ENCODE measurements at places on chromosomes 6 and 20.
A peak's percentile ranks its signal among the peaks of the same experiment; 100 is the strongest.

- no peak for DNase-seq
Observed at GRCh38 chr6:2582268-2582667, 168.5 kb downstream of the MYLK4 start.

GRCh38 chr6:69812746-69813427 is 16.1 kb upstream of the LMBRD1 start:
- no peak for DNase-seq

- DNase-seq, result no peak
Observed at GRCh38 chr6:158655569-158656450, 6.0 kb downstream of the SYTL3 start.

- no peak for DNase-seq
Observed at GRCh38 chr6:108671790-108672189, 111.1 kb downstream of the FOXO3 start.

DNA sequence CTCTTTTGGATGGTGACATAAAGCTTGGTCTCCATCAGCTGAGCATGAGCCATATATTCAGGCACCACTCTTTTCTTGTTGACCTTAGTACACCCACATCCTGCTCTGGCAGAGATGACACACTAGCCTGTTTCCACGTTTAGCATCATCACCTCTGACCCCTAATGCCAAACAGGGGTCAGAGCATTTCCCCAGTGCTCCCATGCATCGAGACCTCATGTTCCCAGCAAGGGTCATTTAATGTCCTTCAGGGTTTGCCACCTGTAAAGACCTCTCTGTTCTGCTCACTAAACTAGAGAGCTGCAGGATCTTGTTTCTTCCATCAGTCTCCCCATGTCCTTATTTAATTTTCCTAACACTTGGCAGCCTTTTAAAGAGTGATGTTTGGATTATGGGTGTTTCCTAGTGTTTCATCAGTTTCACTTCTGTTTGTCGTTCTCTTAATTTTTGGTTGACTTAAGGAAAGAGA is 97.5 kb downstream of the AIG1 start:
- no peak for DNase-seq

- no peak for DNase-seq
Observed at GRCh38 chr6:143750877-143751276, 73.1 kb downstream of the PHACTR2 start.

- no peak for DNase-seq
Observed at GRCh38 chr6:150119173-150119572, 23.7 kb upstream of the PPP1R14C start.

GRCh38 chr6:130681028-130681427 is 146.2 kb upstream of the SMLR1 start:
- no peak for DNase-seq

- DNase-seq, result no peak
Observed at GRCh38 chr6:112575309-112575834, 228.2 kb downstream of the RFPL4B start.

DNA sequence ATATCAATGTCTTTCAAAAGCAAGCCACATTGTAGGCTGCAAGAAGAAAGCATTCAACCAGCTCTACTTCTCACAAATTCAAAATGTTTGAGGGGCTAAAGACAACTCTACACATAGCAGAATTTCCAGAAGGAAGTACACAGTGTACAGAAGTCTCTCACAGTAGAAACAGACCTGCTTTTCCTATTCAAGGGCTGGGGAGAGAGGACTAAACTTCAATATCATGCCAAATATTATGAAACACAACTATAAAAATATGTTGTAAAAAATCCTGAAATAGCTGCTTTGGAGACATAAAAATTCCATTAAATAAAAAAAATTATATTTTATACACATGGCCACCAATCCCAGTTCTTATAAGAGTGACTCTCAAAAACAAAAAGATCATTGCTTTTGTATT is 70.8 kb upstream of the IPCEF1 start:
- DNase-seq, result no peak

GRCh38 chr20:43323592-43323991 is 133.9 kb upstream of the PTPRT start:
- no peak for DNase-seq

- peak; percentile 33 for DNase-seq
Observed at GRCh38 chr6:31737991-31738979, 1.5 kb upstream of the MSH5 start.

DNA sequence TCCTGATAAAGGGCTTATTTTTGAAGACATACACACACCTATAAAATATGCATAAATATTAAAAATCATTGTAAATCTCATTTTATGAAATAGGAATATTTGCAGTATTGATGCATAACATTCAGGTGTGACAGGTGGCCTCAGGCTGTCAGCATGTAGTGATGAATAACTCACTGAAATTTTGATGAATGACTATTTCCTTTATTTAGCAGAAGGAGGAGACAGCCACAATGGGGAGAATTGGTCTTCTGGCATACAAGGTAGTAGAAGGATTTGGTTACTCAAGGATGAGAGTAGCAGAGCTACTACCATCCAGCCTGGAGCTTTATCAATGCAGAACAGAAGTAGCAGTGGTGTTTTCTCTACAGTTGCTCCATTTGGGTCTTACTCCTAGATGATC is 47.2 kb downstream of the RGS17 start:
- no peak for DNase-seq

DNA sequence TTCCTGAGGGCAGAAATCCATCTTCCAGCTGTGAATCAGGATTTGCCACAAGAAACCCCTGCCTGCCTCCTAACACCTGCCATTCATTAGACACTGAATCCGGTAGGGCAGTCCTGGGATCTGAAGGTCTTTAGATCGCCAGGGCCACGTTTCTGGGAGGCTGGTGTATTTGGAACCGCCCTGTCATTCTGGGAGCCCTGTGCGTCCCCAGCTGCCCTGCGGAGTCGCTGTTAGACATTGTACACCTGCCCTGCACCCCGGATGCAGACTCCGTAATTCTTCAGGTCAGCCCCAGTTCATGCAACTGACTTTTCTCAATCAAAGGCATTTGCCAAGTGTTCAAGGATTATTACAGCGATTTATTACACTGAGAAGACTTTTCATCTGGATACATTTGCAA is 193.2 kb downstream of the TBC1D7 start:
- no peak for DNase-seq

DNA sequence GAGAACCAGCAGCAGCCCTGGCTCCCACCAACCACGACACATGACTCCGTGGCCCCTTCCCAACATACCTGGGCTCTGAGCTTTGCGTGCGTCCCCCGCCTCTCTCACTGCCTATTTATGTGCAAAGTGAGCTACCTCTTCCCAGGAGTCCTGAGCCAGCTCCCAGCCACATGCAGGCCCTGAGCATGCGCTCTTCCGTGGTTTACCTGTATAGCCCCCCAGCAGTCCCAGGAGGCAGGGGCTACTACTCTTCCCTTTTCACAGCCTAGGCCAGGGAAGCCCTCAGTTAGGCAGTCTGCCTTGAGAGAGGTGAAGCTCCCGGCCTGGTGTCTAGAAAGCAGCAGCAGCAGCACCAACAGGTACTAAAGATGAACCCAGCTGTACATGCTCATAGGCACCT is 114.8 kb upstream of the CDYL start:
- DNase-seq, result no peak

- DNase-seq, result no peak
Observed at GRCh38 chr20:1263853-1264252, 2.2 kb upstream of the SNPH start.

- no peak for DNase-seq
Observed at GRCh38 chr6:49775043-49775442, 12.0 kb downstream of the PGK2 start.

DNA sequence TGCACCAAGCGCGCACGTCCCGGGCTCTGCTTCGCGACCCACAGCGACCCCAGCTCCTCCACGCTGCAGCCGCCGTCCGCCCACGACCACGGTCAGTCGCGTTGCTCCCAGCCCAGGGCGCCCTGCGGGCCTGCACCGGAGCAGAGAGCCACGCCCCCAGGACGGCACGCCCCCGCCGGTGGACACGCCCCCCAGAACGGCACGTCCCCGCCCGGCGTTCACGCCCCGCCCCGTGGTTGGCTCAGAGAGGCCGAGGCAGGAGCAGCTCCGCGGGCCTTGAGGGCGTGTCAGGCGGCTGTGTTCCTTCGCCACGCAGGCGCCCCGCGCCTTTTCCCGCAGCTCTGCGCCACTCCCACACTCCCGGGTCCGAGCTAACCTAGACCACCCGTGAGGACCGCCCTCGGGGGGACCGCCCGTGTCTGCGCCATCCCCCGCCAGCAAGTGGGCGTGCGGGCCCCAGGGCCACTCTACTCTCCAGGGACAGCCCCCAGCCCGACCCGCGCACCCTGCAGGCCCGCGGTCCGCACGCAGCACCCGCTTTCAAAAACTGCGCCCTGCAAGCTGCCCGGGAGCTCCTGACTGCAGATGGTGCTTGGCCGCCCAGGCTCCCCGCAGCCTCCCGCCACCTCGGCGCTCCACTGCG is at the start of gene RNASET2:
TSS of gene RNASET2 (minus strand) at position 107 of the 643 bp plus-strand sequence. CDS start 368 bp downstream, outside the sequence.
- peak; percentile 67 for DNase-seq

DNA sequence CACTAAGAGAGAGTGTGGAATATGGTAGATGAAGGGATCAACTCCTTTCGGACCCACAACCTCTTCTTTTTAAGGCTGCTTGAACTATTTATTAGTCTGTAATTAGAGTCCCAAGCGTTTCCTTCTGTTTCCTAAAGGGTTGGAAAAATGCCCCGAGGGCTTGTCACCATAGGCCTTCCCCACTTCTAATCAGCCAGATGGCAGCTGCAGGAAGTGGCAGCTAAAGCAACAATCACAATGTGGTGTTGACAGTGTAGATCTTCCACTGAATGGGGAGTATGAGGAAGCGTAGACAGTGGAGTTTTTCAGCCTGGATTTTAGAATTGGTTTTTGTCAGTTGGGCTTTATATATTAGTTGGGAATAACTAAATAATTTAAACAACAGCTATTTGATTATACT is 40.6 kb downstream of the SLC35D3 start:
- DNase-seq, result peak; percentile 91

DNA sequence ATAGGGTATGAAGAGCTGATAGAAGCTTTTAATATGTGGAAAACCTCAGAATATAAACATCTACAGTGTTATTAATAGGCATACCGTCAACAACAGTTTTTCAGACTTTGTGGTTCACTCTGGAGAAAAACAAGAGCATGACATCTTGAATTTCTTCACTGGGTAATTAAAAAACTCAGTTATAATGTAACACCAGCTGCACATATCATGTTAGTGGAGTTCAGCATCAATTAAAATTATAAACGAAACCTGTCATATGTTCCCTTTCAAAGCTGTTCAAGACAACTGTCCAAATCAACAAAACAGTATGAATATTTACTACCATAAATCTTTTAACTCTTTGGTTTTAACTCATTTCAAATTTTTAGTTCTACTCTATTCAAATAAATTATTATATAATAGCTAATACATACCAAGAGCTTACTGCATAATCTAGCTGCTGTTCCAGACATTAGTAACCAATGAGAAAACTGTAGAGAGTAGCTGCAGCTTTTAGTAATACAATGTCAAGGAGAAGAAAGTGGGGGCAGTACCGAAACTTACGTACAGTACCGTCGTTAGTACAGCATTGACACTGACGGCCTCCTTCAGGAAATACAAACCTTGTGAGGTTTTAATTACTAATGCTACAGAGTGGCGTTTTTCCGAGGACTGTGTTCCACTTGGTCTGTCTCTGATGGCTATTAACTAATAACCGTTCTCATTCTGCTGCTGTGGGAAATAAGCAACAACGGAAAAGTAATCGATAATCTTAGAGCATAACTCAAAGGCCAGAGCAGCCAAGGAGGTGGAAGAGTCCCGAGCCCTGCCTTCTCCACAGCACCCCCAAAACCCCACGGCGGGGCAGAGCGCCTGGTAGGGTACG is 532 bp upstream of the PM20D2 start:
- no peak for DNase-seq

DNA sequence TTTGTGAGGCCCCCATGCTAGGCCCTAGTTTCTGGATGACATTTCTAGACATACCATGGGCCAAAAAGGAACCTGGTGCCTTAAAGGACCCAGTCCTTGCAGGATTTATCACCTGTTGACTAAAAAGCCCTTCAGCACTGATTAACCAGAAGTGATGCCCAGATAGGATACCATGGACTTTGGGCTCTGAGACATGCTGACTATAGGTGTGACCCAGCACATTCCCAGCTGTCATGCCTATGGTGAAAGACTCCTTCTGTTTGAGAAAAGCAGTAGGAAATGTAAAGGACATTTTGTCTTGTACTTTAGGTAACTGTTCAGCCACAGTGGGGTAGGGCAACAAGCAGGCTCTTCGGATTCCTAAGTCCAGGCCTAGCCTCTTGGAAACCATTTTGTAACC is 724.2 kb downstream of the CD109 start:
- no peak for DNase-seq

DNA sequence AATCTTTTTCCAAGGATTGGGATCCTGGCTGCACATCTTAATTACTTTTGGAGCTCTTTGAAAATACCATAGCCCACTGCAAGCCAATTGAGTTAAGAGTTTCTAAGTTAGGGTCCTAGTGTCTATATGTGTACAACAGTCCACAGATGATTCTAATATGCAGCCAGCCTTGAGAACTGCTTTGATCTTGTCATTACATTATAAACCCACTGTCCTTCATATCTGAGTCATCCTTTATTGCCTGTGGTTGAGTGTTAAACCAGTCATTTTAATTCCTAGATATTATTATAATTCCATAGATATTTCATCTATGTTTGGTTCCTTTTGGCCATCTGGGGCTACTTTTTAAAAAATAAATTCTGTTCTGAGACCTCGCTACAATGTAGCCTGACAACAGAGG is 24.1 kb downstream of the MCM8 start:
- DNase-seq, result no peak

- no peak for DNase-seq
Observed at GRCh38 chr6:36729161-36729524, 31.5 kb downstream of the RAB44 start.

DNA sequence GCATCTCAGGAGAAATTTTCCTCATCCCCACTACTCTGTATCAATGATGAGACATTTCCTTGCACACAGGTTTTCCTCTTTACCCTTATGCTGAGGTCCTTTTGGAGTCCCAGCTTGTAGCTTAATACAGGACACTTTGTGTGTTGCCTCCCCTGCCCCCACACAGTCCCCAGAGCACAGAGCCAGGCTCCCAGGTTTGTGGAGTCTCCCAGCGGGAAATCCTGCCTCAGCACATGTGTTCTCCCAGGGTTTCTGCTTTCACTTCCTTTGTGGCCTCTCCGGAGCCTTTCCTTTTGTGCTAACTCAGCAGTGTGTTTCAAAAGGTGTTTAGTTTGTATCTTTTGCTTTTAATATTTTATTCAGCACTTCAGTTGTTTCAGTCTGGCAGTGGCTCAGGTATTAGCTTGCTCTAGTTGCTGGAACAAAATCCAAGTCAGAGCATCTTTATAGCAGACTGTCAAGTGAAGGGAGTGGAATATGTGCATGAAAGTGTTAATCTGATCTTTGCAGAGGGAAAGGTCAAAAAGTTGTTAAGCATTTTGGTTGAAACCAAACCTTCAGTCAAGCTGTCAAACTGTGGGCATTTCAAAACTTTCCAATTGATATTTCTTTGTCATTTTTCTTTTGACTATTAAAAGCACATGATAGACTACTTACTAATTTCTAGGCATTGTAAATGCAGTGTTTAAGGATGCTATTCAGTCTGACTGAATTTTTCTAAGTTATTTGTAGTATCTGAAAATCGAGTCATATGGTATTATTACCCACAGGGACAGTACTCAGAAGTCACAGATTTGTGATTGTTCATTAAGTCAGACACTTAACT is 8.6 kb downstream of the SNX9 start:
- no peak for DNase-seq

- DNase-seq, result no peak
Observed at GRCh38 chr20:61803915-61804751, 261.5 kb downstream of the TAF4 start.
